ENCODE measurements at places on chromosomes 6 and 20. TPM values are rescaled to one million over a fixed set of nuclear protein-coding genes. Genes with fewer than 3 reads are reported as not detected.

Gene ZDHHC14
- total RNA-seq = 3.2 TPM

DNA sequence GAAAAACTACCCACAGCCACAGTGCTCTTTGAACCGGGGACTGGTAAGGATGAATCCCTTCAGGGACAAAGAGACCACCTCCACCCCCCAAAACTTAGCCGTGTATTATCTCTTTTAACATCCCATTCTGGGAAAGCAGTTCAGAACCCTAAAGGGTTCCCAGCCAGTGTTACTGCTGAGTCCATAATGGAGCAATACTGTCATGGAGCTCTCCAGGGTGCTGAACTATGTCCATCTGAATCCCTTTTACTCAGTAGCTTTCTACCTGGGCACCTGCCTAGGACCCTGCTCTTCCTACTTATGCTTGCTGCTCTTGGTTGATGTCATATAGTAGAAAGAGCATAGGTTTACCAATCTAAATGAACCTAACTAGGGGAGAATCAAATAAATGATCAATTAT lies 22.3 kb upstream of the SAYSD1 start:
- H3K4me1 ChIP-seq = no peaks in the 10 kb centered on the region
- H3K36me3 ChIP-seq = no peaks in the 10 kb centered on the region
- no peak overlapping the region for H3K4me3 ChIP-seq
- H3K27ac ChIP-seq = no peak overlapping the region

DNA sequence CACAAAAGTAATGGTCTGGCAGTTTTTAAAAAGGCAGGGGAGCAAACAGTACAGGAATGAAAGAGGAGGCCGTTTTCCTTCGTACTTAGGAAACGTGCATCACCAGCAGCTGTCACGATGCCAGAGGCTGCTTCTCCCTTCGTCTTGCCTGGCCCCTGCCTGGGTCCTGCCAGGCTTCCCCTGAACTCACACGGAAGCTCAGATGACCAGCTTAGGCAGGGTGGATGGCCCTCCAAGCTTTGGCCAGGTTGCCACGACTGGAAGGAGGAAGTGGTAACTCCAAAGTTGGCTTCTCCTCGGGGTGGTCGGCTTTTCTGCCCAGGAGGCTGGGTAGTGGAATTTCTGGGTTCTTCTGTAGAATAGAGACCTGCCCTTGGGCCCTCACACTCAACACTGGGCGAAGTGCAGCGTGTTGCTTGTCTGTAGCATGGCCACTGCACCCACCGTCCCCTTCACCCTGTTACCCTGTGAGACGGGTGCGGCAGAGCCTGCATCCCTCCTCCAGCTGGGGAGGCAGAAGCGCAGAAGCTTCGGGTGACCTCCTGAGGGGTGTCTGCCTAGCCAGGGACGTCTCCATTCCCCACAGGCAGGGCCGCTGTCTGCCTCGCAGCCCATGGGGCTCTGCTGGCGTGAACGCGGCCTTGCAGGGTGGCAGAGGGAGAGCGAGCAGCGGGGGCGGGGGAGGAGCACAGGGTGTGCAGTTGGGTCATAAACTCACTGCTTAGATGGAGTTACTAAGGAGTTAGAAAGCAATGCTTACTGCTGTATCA lies 18.4 kb upstream of the RBM38 start:
- H3K27me3 ChIP-seq = no peaks in the 10 kb centered on the region
- H3K4me1 ChIP-seq = no peaks in the 10 kb centered on the region
- peaks cover 92% of the 10 kb centered on the region for H3K36me3 ChIP-seq
- H3K27ac ChIP-seq = no peak overlapping the region
- no peak overlapping the region for H3K4me3 ChIP-seq

DNA sequence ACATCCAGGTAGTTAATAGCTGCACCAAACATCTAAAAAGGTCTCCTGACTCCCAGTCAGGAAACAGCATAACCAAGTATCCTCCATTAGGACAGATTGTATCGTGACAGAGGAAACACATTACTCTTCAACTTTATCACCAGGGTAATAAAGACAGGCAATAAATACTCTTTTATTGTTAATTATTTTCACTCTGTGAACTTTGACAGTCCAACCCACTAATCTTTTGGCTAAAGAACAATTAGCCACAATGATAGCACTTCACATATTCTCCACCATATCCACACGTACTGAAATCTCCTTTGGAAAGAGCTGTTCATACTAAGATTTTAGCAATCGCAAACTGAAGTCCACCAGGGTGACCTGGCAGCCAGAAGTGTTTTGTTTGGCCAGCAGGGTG lies 46.4 kb downstream of the ARHGAP18 start:
- no peaks in the 10 kb centered on the region for H3K27me3 ChIP-seq
- H3K27ac ChIP-seq = no peak overlapping the region
- no peak overlapping the region for H3K4me3 ChIP-seq
- peaks cover 6% of the 10 kb centered on the region for H3K36me3 ChIP-seq

Gene ELMO2
- total RNA-seq = 31.7 TPM
